ENCODE measurements at places on chromosomes 11 and 22. TPM values are rescaled to one million over a fixed set of nuclear protein-coding genes. Genes with fewer than 3 reads are reported as not detected.

DNA sequence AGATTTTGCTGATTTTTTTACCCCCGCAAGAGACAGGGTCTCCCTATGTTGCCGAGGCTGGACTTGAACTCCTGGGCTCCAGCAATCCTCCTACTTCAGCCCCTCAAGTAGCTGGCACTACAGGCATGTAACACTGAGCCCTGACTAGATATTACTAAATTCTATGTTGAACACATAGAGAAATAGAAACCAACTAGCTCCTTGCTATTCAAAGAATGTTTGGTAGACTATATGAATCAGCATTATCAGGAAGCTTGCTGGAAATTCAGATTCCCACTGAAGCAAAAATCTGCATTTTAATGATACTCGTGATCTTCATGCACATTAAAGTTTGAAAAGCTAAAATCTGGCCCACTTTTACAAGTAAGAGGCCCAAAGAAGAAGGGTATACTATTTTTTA is 11.9 kb downstream of the TMEM41B start:
- H3K27ac ChIP-seq: no peak overlapping the region
- H3K36me3 ChIP-seq: no peaks in the 10 kb centered on the region
- no peaks in the 10 kb centered on the region for H3K4me1 ChIP-seq
- H3K4me3 ChIP-seq: no peak overlapping the region
- H3K27me3 ChIP-seq: no peaks in the 10 kb centered on the region

DNA sequence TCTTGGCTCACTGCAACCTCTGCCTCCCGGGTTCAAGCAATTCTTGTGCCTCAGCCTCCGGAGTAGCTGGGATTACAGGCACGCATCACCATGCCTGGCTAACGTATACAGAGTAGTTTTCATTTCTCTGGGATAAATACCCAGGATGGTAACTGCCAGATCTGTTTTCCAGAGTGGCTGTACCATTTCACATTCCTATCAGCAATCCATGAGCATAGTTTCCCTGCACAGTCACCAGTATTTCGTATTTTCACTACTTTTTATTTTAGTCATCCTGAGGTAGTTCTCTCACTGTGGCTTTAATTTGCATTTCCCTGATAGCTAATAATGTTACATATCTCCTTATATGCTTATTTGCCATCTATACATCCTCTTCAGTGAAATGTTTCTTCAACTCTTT is 11.0 kb upstream of the SCARF2 start:
- H3K27me3 ChIP-seq: no peaks in the 10 kb centered on the region
- no peak overlapping the region for H3K27ac ChIP-seq
- H3K36me3 ChIP-seq: no peaks in the 10 kb centered on the region
- DNase-seq: peak; percentile 3

DNA sequence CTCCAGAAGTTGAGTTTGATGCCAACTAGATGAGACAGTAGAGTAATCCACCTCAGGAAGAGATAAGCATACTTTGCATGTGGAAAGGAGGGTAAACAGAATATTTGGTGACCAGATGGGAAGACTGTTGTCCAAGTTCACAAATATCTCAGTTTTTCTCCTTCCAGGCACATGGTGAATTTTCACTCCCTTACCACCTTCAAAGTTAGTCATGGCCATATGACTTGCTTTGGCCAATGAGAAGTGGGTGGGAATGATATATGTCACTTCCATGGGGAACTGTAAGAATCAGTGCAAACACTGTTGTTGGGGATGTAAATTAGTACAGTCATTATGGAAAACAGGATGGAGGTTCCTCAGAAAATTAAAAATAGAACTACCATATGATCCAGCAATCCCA is 105.8 kb downstream of the SPATA19 start:
- no peaks in the 10 kb centered on the region for H3K4me1 ChIP-seq
- no peak for DNase-seq
- no peaks in the 10 kb centered on the region for H3K36me3 ChIP-seq
- no peak overlapping the region for H3K4me3 ChIP-seq

- H3K27ac ChIP-seq: no peak overlapping the region
- DNase-seq: no peak
- H3K4me1 ChIP-seq: no peaks in the 10 kb centered on the region
- H3K27me3 ChIP-seq: no peaks in the 10 kb centered on the region
Measured at GRCh38 chr22:49718396-49718795, 109.3 kb downstream of the BRD1 start.

The L3MBTL2 gene
- 12.3 TPM for total RNA-seq

DNA sequence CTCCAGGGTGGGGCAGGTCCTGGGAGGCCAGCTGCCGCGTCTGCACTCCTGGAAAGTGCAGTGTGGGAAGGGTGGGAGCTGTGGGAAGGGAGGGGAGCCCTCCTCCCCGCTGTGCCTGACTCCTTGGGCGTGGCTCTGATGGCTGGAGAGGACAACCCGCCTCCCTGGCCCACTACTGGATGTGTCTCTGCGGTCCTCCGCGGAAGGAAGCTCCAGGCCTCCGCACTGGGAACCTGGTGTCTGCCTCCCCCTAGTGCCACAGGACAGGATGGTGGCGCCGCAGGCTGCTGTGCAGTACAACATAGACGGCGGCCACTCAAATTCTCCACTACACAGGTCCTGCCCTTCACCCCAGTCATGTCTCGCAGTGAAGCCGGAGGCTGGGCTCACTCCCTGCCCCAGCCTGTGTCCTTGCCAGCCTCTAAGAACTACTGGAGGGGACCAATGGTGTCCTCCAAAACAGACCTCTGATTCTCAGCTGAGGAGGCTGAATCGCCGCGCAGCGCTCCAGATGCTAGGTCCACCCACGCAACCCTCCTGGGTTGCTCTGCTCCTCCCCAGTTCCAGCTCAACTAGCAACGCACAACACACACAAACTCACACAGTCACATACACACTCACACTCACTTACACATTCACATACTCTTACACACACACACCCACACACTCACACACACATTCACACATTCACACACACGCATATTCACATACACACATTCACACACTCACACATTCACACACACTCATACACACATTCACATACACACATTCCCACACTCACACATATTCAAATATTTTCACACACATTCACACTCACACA is 12.4 kb upstream of the DSCAML1 start:
- no peak overlapping the region for H3K4me3 ChIP-seq
- H3K27me3 ChIP-seq: no peaks in the 10 kb centered on the region
- no peaks in the 10 kb centered on the region for H3K4me1 ChIP-seq
- H3K36me3 ChIP-seq: no peaks in the 10 kb centered on the region
- peak; percentile 81 for DNase-seq
- no peak overlapping the region for H3K27ac ChIP-seq

The UBQLN3 gene
- total RNA-seq: 0.99 TPM

DNA sequence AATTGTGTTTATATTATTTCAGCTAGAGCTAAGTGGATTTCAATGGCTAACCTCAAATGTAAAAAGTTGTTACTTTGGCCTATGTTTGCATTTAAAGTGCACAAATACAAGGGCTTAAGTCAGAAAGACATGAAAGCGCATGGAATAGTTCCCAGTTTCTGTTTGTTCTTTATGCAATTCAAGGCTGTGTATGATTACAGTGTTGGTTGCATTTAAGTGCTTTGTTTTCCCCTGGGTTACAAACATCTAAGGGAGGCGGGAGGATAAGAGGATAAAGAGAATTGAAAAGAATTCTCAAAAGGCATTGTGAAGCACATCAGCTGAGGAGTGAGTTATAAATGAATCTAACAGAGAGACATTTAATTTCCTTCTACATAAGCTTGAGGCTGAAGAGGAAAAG is 453.4 kb downstream of the NTM start:
- no peaks in the 10 kb centered on the region for H3K4me1 ChIP-seq
- DNase-seq: no peak
- no peaks in the 10 kb centered on the region for H3K36me3 ChIP-seq
- no peaks in the 10 kb centered on the region for H3K27me3 ChIP-seq

The OR5P2 gene
- total RNA-seq: not detected

GRCh38 chr11:62044639-62045121 is 77.2 kb upstream of the FTH1 start:
- no peak for DNase-seq
- no peaks in the 10 kb centered on the region for H3K36me3 ChIP-seq
- H3K4me3 ChIP-seq: no peak overlapping the region
- no peaks in the 10 kb centered on the region for H3K4me1 ChIP-seq

DNA sequence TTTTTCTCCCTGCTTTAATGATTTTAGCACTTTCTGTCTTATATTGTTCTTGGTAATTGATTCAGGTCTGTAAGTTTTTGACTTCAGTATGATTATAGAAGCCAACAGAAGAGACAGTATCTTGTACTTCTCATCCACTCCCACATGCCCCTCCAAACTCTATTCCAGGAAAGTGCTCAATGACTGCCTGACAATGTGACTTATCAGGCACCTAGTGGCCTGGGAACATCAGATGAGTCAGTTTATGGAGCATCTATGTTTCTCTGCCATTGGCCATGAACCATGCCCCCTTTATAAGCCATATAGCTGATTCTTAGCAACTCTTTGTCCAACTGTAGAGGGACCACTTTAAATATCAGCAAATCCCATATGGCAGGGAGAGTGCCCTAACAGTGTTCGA is 179.2 kb upstream of the MTMR2 start:
- no peak overlapping the region for H3K4me3 ChIP-seq
- no peak for DNase-seq
- H3K27ac ChIP-seq: no peak overlapping the region
- peaks cover 19% of the 10 kb centered on the region for H3K4me1 ChIP-seq
- H3K27me3 ChIP-seq: no peaks in the 10 kb centered on the region

Measured in aorta (tissue), 5 donors.